Myocyte (in vitro differentiated cells): ENCODE measurements at places on chromosomes 5 and 9. TPM values are rescaled to one million over a fixed set of nuclear protein-coding genes. Genes with fewer than 3 reads are reported as not detected.

Gene RNF224
- total RNA-seq = not detected in 2 replicates

Gene MTRR
- 24.4 and 37.7 TPM in 2 replicates for total RNA-seq

Gene IL13
- total RNA-seq = not detected in 2 replicates

Gene INSL4
- total RNA-seq = not detected in 2 replicates

Gene CKMT2
- total RNA-seq = 1.7 and 5.8 TPM in 2 replicates

Gene HMCN2
- total RNA-seq = 0.13 and 0.21 TPM in 2 replicates

- peak; percentile 22 for DNase-seq
These were observed 190.9 kb downstream of the FSTL4 start for GRCh38 chr5:133421394-133421793.

DNA sequence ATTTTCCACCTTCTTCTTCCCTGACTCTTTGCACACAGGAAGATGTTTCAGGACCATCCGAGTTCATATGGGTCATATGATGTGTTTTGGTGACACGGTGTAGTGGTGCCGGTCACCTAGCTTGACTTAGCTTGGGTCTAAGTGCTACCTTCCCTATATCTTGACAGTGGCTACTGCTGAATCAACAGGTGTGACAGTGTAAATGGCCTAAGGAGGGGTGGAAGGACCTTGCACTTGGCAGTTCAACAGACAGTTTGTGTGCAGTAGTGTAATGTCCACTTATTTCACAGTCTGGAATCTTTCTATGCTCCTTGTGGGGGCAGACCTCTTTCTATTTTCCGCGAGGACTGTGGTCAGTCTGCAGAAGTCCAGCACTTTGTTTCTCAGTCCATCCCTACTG, 43.8 kb downstream of the CARTPT start:
- DNase-seq = no peak

- DNase-seq = no peak
These were observed 839.3 kb upstream of the ARRDC3 start for GRCh38 chr5:92222449-92222848.

- no peak for DNase-seq
These were observed 318.1 kb downstream of the PIK3R1 start for GRCh38 chr5:68533571-68534084.

GRCh38 chr9:80651044-80651443, 1038.3 kb downstream of the TLE1 start:
- DNase-seq = peak; percentile 45

DNA sequence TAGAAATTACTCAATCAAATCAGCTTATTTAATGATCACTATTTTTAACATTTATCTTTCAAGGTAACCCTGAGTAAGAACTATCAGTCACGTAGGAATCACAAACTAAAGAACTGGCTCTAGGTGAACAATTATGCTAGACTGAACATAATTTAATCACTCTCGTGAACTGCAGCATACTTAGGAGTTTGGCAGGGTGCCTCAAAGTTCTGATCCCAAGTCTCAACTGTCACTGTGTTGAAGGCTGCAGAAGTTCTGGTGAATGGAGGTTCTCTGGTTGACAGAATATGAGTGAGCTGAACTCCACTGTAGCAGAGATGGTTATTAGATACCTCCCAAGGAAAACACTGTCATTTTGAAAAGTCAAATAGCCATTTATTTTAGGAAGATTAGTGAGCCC, 89.1 kb downstream of the KLHL3 start:
- no peak for DNase-seq

DNA sequence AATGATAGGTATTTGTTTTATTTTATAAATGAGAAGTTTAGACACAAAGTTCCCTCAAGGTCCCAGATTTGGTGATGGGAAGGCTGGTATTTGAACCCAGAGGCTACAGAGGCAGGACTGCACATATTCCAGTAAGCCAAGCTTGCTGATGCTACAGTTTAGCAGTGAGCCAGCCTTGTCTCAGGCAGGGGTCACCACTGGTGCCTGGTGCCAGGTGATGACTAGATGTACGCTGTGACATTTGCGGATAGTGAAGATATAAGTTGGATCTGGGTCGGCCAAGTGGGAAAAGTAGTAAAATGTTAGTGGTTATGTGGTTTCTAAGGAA, 143.9 kb downstream of the AOPEP start:
- no peak for DNase-seq

GRCh38 chr9:128355451-128355850, 15.1 kb downstream of the SLC27A4 start:
- no peak for DNase-seq

GRCh38 chr9:92723299-92723625, 41.4 kb downstream of the BICD2 start:
- DNase-seq = peak; percentile 16

- DNase-seq = no peak
These were observed 358.4 kb downstream of the EBF1 start for GRCh38 chr5:158741296-158741695.

DNA sequence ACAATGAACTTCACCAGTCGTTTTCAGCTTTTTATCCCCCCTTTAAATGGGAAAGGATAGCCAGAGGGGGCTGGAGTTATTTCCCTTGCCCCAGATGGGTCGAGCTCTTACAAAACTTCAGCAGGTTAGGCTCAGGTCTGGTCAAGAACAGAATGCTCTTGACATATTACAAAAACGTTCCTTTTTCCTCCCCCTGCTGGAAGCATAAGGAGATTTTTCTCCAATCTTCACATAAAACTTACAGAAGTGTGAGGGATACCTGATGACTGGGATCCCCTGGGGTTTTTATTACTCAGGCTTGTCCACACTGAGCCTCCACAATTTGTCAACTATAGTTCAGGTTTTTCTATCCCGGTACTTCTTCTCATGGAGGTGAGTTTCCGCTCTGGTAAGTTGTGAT, 60.8 kb downstream of the CSF2 start:
- DNase-seq = no peak

DNA sequence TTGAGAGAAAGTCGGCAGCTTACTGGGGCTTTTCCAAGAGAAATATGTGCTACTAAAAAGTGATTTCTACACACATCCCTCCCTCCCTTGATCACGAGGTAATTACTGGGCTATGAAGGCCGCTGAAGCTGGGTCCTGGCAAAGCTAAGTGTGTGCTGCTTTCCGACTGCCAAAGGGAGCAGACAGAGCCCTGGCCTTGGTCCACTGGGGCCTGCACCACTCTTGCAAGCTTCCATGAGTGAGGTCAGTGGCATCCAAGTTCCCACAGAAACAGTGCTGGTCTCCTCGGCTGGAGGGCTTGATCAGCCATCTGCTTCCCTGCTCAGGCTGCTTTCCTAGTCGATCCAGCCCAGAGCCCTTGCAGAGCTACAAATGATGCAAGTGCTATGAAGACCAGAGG, 154.8 kb upstream of the LHFPL2 start:
- no peak for DNase-seq

- DNase-seq = no peak
These were observed 10.2 kb downstream of the BTNL8 start for GRCh38 chr5:180908998-180909731.

GRCh38 chr5:57299986-57300385, 126.1 kb downstream of the GPBP1 start:
- no peak for DNase-seq
